Lower lobe of right lung (tissue), 2 donors: ENCODE measurements at places on chromosomes 5 and 9. TPM values are rescaled to one million over a fixed set of nuclear protein-coding genes. Genes with fewer than 3 reads are reported as not detected.
A peak's percentile ranks its signal among the peaks of the same experiment; 100 is the strongest.

The NTNG2 gene
- 5.0 TPM for total RNA-seq

- no peak for DNase-seq
- no peak overlapping the region for H3K27ac ChIP-seq
- H3K27me3 ChIP-seq, result no peaks in the 10 kb centered on the region
- no peak overlapping the region for H3K4me3 ChIP-seq
Measured at GRCh38 chr5:156137071-156137869, 189.7 kb upstream of the SGCD start.

DNA sequence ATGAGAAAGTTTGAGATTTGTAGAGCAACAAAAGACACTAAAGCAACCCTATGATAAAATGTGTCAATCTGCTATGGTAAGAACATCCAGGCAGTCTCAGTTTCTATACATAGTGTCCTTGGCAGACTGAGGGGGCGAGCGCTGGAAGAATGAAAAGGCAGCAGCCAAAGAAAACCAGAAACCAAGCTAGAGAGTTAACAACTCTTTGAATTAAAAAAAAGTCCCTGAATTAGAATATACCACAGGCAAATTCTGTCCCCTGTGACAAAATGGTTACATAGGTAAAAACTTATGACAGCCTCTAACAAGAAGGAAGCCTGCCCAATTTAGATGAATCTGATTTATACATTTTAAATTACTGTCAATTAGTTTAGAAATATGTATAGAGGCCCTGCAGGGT, 106.7 kb downstream of the OXCT1 start:
- H3K4me1 ChIP-seq, result no peaks in the 10 kb centered on the region
- H3K27ac ChIP-seq, result no peak overlapping the region
- H3K4me3 ChIP-seq, result no peak overlapping the region

DNA sequence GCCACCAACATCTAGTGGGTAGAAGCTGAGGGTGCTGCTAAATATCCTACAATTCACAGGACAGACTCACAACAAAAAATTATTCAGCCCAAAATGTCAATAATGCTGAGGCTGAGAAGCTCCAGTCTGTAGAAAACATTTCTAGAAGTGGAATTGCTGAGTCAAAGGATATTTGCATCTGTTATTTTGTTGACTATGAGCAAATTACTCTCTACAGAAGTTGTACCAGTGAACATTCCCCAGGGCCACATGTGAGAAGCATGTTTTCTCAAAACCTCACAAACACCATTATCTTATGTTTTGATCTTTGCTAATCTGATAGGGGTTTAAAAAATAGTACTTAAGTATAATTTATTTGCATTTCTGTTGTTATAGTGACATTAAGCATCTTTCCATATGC, 15.4 kb downstream of the ITK start:
- no peak for DNase-seq
- no peak overlapping the region for H3K4me3 ChIP-seq
- no peaks in the 10 kb centered on the region for H3K36me3 ChIP-seq
- no peak overlapping the region for H3K27ac ChIP-seq
- no peaks in the 10 kb centered on the region for H3K4me1 ChIP-seq

The PSD2 gene
- total RNA-seq, result not detected

The RASEF gene
- total RNA-seq, result 11.5 TPM

- DNase-seq, result no peak
- no peaks in the 10 kb centered on the region for H3K36me3 ChIP-seq
- H3K4me1 ChIP-seq, result no peaks in the 10 kb centered on the region
- H3K4me3 ChIP-seq, result no peak overlapping the region
- peak overlapping the region; percentile 11 for H3K27ac ChIP-seq
Measured at GRCh38 chr9:91885746-91886413, 64.1 kb downstream of the ROR2 start.
